ENCODE measurements at places on chromosomes 13 and 19. TPM values are rescaled to one million over a fixed set of nuclear protein-coding genes. Genes with fewer than 3 reads are reported as not detected.

DNA sequence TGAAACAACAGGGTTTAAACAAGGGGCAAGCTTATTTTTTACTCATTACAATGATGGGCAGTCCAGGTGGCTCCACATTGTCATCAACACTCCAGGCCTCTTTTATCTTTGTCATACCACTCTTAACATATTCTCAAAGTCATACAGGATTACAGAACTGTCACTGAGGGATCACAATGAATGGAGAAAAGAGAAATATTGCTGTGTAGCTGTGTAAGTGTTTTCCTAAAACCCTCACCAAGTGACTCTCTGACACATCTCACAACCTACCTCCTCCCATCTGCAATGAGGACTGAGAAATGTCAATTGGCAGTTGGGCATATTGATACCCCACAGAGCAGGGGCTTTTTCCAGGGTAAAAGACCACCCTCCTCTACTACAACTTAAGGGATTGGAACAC, 562.1 kb downstream of the TBC1D4 start:
- DNase-seq, result no peak

DNA sequence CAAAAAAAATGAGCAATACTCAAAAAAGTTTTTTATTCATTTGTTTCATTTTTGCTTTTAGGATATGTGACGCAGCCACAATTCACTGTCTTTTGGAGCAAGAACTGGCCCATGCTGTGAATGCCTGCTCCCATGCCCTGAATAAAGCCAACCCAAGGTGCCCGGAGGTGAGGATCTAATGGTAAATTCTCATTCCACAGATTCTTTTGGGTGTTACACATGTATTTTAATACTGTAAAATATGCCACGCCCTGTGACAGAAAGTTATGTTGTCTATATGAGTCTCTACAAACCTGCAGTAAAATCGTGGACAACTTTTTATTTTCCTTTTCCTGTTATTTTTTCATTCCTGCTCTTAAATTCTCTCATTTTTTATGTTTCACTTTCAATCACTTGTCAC, 57.5 kb upstream of the AKAP11 start:
- DNase-seq, result no peak

DNA sequence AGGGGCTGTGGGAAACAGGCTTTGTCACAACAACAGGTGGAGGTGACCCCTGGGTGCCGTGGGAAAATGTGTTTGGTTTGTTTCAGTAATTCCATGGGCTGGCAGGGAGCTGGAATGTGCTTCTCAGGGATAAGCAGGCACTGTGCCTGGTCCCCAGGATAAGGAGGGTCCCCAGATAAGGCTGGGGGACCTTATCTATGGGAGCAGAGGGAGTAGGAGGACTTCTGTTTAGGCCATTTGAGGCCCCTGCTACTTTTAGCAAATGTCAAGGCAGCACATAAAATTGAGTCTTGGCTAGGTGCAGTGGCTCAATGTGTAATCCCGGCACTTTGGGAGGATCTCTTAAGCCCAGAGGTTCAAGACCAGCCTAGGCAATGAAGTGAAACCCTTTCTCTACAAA, 59.5 kb downstream of the KCNC3 start:
- DNase-seq, result peak; percentile 62

DNA sequence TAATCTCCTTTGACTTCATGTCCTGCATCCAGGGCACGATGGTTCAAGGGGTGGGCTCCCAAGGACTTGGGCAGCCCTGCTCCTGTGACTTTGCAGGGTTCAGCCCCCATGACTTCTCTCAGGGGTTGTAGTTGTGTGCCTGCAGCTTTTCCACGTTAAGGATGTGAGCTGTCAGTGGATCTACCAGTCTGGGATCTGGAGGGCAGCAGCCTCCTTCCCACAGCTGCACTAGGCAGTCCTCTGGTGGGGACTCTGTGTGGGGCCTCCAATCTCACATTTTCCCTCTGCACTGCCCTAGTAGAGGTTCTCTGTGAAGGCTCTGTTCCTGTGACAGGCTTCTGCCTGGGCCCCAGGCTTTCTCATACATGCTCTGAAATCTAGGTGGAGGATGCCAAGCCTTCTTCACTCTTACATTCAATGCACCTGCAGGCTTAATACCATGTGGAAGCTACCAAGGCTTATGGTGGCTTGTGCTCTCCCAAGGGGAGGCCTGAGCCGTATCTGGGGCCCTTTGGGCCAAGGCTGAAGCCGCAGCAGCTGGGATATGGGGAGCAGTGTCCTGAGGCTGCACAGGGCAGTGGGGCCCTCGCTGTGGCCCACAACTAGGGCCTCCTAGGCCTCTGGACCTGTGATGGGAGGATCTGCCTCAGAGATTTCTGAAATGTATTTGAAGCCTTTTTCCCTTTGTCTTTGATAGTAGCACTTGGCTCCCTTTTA, 39.3 kb upstream of the ERICH6B start:
- DNase-seq, result no peak

DNA sequence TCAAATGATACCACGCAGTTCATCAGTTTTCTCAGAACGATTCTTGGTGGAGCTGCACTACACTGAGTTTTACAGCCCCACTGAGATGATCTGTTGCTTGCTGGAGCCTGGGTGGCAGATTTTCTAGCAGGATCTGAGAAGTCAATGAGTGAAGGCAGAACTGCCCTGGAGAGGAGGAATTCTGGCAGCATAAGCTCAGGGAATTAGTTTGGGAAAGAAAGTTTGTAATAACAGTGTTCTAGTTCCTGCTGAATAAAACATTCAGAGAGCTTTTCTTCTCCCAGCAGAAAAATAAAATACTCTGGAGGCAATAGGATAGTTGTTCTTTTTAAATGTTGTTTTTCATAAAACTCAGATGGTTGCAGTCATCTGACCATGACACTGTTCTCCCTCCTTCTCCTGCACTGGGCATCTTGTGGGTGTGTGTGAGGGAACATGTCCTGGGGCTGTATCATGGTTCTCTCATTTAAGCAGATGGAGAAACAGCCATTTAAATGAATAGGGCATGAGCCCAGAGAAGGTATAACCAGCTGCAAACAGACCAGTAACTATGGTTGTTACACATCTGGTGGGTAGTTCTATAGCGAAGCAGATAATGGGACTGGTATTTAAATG, 29.6 kb downstream of the OLFM4 start:
- DNase-seq, result no peak

GRCh38 chr19:44142059-44142433, 692 bp downstream of the ZNF234 start:
- peak; percentile 35 for DNase-seq

GRCh38 chr19:40363069-40363468, 14.6 kb downstream of the PLD3 start:
- DNase-seq, result no peak

DNA sequence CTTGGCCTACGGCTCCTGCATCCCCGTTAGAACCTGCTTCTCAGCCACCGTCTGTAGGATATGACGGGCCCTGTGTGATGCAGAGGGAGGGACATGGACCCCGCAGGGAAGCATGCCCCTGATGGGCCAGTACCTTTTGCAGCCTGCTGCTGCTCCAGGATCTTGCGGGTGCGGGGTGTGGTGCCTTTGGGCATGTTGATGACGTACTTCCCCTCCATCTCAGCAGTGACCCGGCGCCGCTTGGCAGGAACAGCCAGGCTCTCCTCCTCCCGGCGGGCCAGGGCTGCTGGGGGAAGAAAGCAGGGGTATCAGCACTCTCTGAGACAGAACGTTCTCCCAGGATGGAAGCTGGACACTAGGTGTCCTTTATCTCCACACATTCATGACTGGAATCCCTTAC, 22.0 kb downstream of the C19orf47 start:
- DNase-seq, result no peak

- no peak for DNase-seq
These were observed 226.7 kb downstream of the RFC3 start for GRCh38 chr13:34044660-34045080.

- DNase-seq, result no peak
These were observed 10.5 kb upstream of the KLK4 start for GRCh38 chr19:50921426-50922316.

GRCh38 chr19:35852029-35852780, at the start of gene NPHS1:
Gene NPHS1, minus strand, starts transcription at chr19:35852504. Its CDS starts 667 bp downstream, at chr19:35851837.
- no peak for DNase-seq

GRCh38 chr19:32359581-32359980, 14.2 kb downstream of the ZNF507 start:
- no peak for DNase-seq

- DNase-seq, result no peak
These were observed 49.8 kb downstream of the ELF1 start for GRCh38 chr13:40969169-40969901.

GRCh38 chr19:7254590-7254989, 39.6 kb downstream of the INSR start:
- no peak for DNase-seq

GRCh38 chr13:33637978-33638743, 179.8 kb upstream of the RFC3 start:
- no peak for DNase-seq

GRCh38 chr19:1776606-1777147, 23.4 kb downstream of the ONECUT3 start:
- DNase-seq, result no peak

GRCh38 chr19:33255781-33256180, 30.1 kb upstream of the SLC7A10 start:
- DNase-seq, result no peak

DNA sequence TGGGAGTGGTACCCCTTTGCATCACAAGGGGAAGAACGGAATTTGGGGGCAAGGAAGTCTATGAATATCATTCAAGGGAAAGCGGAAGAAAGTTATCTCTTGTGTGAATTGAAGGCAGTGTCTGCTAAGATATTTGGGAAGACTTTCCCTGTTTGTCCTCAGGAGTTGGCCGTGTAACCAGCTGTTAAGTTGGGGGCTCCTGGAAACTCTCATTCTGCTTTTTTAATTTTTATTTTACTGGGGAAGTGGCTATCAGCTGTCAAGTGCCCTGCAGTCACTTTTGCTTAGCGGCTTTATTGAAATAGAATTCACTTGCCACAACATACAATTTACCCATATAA, 2.9 kb downstream of the UPF1 start:
- DNase-seq, result no peak

- DNase-seq, result peak; percentile 84
These were observed 4.1 kb upstream of the KCNC3 start for GRCh38 chr19:50333235-50333736.

DNA sequence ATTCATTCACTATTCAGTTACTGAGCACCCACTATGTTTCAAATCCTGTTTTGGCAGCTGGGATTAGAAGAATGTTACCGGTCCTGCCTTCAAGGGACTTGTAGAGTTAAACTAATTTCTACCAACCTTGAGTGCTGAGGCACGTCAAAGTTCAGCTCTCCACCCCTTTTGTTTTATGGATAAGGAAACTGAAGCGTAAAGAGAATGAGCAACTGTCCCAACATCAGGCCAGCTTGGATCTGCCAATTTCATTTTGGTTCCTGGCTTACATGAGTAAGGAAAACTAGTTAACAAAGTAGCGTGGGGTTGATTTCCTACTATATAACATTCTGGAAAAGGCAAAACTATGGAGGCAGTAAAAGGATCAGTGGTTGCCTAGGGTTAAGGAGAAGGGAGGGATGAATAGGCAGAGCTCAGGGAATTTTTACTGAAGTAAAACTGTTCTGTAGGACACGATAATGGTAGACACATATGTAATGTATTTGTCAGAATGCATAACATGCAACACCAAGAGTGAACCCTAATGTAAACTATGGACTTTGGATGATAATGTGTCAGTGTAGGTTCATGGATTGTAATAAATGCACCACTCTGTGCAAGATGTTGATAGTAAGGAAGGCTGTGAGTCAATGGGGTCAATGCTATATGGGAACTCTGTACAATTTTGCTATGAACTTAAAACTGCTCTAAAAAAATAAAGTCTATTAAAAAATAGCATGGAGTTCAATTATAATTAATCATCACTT, 19.9 kb upstream of the MTIF3 start:
- no peak for DNase-seq

- DNase-seq, result no peak
These were observed 1.1 kb upstream of the MAST1 start for GRCh38 chr19:12837225-12837624.

DNA sequence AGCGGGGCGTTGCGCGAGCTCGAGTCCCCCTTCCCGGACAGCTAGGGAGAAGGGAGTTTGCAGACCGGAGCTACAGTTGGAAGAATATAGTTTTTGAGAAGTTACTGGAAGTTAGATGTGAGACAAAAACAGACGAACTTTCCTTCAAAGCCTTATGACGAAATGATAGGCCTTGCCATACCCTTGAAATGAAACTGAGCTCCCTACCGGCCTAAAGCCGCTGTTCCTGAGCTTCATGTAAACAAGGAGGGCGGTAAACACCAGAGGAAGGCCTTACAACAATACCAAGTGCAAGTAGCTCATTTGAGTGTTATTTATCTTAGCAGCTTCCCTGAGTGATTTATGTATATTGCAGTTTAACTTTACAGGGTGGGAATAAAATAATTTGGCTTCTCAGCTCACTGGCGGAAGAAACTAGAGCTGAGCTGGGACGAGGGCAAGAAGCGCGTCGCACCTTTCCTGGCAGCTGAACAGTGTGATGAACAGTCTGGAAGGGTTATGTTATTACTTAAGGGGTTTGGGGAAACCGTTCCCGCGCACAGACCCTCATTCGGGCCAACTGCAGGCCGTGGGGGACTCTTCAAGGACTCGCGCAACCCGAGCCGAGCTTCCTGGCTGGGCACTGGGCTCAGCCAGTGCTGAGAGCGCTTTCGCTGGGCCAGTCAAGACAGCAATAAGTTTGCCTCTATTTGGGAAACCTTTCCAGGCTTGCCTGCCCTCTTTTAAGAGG, 111.2 kb downstream of the KCNRG start:
- DNase-seq, result no peak

Gene VSIG10L
- 0.92 TPM for total RNA-seq

Gene NLRP11
- total RNA-seq, result 0.33 TPM

Gene SMAD9
- 1.3 TPM for total RNA-seq

Gene SLC46A3
- 7.0 TPM for total RNA-seq

Gene IGSF23
- 2.8 TPM for total RNA-seq

Gene ANKRD24
- total RNA-seq, result 2.5 TPM

Gene RPL18A
- total RNA-seq, result 468 TPM

Gene FXYD3
- total RNA-seq, result not detected

Gene CGB8
- not detected for total RNA-seq

Gene CALR3
- not detected for total RNA-seq

Gene PCDH20
- 0.33 TPM for total RNA-seq

Gene ARHGAP45
- total RNA-seq, result 27.5 TPM

All from liver (tissue), 10 donors.